Activated naive CD8-positive, alpha-beta T cell treated with anti-CD3 and anti-CD28 coated beads, Interleukin-2, amount 10 ng/mL, durations not matched to agents 7 days and 5 days (primary cell): ENCODE measurements at places on chromosomes 5 and 9.

DNA sequence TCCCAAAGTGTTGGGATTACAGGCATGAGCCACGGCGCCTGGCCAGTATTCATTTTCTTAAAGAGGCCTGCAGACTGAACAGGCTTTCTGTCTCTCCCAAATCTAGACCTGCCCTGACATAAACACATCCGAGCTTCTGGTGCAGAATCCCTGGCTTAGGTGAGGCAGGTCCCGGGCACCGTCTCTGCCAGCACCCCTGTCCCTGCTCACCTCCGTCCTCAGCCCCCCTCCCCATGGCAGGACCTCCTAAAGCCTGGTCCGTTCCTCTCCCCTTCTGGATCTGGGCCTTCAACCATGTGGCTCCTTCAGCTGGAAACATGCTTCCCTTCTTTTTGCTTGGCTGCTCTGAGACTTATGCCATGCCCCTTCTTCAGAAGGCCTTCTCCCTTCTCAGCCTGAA, 22.7 kb upstream of the RXRA start:
- H3K27me3 ChIP-seq = peaks cover 10% of the 10 kb centered on the region
- H3K27ac ChIP-seq = no peak overlapping the region
- no peak overlapping the region for H3K4me3 ChIP-seq
- peaks cover 15% of the 10 kb centered on the region for H3K4me1 ChIP-seq

- H3K4me1 ChIP-seq = no peaks in the 10 kb centered on the region
- DNase-seq = no peak
- H3K27me3 ChIP-seq = no peaks in the 10 kb centered on the region
Measured at GRCh38 chr9:80707120-80707519, 982.2 kb downstream of the TLE1 start.

DNA sequence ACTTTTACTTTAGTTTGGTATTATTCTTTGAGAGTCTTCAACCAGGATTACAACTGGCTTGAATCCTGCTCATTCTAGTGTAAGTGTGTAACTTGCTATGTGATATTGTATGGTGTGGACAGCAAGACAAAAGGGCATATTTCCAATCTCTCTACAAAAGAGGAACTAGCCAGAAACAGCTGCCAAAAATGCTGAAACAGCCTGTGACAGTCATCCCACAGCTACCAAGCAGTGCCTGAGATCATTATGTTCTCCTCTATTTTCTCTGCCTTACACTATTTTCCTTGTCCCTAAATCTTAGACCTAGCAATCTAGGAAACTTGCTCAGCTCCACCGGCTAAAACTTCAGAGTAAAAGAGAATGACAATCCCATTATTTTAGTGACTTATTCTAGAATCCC, 42.8 kb downstream of the WDR41 start:
- peaks cover 57% of the 10 kb centered on the region for H3K36me3 ChIP-seq
- no peaks in the 10 kb centered on the region for H3K4me1 ChIP-seq
- H3K4me3 ChIP-seq = no peak overlapping the region
- DNase-seq = no peak
- H3K27ac ChIP-seq = no peak overlapping the region
- no peaks in the 10 kb centered on the region for H3K27me3 ChIP-seq

DNA sequence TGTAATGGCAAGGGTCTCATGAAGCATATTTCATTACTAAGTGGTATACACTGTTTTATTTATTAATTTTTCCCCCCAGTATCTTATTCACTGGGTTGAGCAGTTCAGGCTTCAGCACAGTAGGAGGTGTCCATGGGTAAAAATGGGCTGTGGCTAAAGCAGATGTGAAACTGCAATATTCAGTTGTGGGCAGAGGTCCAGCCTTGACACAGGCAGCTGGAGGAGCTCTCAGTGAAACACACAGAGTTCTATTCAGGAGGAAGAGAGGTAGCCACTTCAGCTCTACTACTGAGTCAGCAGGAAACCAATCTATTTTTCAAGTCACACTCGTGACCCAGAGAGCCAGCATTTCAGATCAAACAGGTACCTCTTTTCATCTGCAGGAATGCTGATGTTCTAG, 418.3 kb downstream of the CDH10 start:
- H3K27me3 ChIP-seq = no peaks in the 10 kb centered on the region
- no peaks in the 10 kb centered on the region for H3K4me1 ChIP-seq
- no peaks in the 10 kb centered on the region for H3K36me3 ChIP-seq
- no peak overlapping the region for H3K27ac ChIP-seq
- no peak for DNase-seq

- H3K27ac ChIP-seq = peak overlapping the region; percentile 97
- no peaks in the 10 kb centered on the region for H3K36me3 ChIP-seq
- peak overlapping the region; percentile 98 for H3K4me3 ChIP-seq
- peaks cover 14% of the 10 kb centered on the region for H3K4me1 ChIP-seq
Measured at GRCh38 chr9:128771094-128771721, 519 bp downstream of the ZER1 start.

GRCh38 chr5:68884883-68885282, 208.9 kb upstream of the SLC30A5 start:
- no peaks in the 10 kb centered on the region for H3K27me3 ChIP-seq
- H3K27ac ChIP-seq = no peak overlapping the region
- H3K36me3 ChIP-seq = no peaks in the 10 kb centered on the region
- H3K4me1 ChIP-seq = peaks cover 13% of the 10 kb centered on the region
- H3K4me3 ChIP-seq = no peak overlapping the region
